ENCODE measurements at places on chromosomes 12 and 14.

DNA sequence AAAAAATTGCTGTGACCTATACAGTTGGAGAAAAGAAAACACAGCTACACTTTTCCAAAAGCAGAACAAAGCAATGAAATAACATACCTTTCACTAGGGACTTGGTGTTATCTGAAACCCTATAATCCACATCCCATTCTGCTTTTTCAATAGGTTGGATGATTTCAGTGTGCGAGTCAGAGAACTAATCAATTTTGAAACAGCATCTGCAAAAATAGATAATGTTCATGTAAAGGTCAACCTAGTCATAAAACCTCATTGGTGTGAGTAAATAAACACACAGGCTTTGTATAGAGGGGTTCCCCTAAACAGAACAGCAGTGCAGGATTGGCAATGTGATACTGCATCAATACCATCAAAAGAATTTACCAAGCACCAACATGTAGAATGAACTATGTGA is 173.0 kb upstream of the G2E3 start:
- no peak for DNase-seq

DNA sequence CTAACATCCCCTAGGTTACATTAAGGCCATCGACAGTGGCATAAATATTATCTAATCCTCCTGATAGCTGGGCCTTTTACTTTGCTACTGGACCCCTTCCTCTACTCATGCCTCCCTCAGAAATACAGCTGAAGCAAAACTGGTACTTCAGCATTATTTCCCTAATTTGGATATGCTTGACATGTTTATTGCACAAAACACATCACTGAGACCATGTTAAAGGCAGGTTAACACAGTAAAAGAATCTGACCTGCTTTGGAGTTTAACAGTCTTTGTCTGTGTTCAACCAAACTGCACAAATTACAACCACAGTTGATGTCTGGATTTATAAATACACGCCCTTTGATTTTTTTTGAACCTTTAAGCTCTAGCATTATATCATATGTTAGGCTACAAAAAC is 156.6 kb downstream of the FOXA1 start:
- DNase-seq: no peak

GRCh38 chr12:68374307-68374982 is 42.3 kb upstream of the MDM1 start:
- DNase-seq: no peak

DNA sequence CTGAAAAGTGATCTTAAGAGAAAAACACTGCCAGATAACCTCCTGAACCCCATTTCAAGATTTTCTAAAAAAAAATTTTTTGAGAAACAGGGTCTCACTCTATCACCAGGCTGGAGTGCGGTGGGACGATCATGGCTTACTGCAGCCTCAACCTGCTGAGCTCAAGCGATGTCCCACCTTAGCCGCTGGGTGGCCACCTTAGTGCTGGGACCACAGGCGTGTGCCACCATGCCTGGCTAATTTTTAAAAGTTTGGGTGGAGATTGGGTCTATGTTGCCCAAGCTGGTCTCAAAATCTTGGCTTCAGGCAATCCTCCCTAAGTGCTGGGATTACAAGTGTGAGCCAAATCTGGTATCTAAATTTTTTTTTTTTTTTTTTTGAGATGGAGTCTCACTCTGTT is 3.4 kb downstream of the PNMA1 start:
- DNase-seq: no peak

- DNase-seq: no peak
Observed at GRCh38 chr12:127619869-127620734, 646.9 kb upstream of the TMEM132C start.

GRCh38 chr12:538731-539539 is 79.2 kb downstream of the B4GALNT3 start:
- DNase-seq: peak; percentile 91

DNA sequence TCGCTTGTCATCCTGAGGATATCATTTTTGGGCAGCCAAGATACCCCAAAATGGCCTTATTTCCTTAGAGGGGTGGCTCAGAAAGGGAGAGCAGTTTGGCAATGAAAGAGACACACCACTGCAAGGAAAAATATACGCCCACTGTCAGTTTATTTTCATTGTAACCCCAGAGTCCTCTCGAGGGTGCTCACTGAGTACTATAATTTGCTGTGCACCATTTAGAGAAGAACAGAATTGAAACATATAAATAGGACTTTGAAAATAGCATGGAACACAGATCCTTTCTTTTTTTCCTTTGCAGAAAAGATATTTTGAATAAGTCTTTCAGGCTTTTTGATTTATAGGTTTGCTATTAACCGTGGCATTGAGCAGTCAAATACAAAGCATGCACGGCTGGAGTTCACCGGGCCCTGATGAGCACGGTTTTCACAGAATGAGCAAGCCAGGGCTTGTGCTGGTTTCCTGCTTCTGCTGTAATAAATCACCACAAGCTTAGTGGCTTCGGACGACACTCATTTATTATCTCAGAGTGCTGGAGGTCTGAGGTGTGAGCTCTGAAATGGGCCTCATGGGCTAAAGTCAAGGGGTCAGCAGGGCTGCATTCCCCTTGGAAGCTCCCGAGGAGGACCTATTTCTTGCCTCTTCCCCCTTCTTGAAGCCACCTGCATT is 152.3 kb downstream of the ZNF664 start:
- DNase-seq: no peak

GRCh38 chr12:132190012-132190755 is 45.9 kb downstream of the NOC4L start:
- DNase-seq: peak; percentile 87

DNA sequence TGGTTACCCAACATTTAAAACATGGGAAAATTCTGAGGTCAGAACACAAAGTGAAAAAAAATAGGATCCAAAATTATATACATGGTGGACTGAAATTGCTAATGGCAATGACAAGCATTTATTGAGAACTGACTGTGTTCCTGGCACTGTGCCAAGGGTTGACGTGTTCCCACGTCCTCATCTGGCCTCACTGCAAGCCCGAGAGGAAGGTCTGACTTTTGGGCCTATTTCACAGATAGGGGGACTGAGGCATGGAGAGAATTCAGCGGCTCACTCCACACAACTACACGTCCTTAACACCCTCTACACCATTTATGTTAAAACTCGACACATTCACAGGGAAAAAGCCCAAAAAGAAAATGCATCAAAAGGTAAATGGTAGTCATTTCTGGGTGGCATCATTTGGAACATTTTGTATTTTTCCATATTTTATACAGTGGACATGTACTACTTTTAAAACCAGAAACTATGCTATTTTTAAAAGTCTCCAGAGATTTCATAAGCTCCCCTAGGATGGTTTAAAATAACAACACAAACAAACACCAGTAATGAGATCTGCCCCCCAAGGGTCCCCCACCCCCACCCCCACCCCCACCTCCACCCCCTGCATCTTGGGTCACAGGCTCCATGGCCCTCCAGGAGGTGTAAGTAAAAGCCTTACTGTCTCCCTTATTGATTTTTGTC is 27.7 kb downstream of the CLMN start:
- DNase-seq: peak; percentile 79

DNA sequence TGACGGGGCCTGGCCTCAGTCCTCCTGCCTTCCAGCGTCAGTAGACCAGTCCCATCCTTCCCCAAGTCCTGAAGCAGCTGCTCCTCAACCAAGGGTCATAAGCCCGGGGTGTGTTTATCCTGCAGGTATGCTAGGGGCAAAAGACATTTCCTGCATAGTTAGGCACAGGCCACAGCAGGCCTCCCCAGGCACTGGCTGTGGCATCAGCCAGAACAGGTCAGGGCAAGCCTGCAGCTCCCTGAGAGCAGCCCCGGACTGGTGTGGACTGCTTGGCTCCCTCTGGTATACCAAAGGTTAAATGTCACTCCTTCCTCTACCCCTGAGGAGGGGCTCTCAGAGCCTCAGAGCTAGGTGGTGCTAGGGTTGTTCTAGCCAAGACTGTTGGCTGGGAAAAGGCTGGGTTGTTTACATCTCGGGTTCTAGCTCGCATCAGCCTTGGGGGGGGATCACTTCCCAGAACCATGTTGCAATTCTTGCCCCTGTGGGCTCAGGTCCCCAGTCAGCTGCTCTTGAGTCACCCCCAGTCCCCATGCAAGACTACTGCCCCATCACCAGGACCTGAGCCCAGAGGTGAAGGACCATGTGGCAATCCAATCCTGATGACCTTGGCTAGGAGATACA is 2.9 kb downstream of the MMP14 start:
- DNase-seq: peak; percentile 90

- no peak for DNase-seq
Observed at GRCh38 chr14:68273413-68273812, 453.8 kb downstream of the RAD51B start.

DNA sequence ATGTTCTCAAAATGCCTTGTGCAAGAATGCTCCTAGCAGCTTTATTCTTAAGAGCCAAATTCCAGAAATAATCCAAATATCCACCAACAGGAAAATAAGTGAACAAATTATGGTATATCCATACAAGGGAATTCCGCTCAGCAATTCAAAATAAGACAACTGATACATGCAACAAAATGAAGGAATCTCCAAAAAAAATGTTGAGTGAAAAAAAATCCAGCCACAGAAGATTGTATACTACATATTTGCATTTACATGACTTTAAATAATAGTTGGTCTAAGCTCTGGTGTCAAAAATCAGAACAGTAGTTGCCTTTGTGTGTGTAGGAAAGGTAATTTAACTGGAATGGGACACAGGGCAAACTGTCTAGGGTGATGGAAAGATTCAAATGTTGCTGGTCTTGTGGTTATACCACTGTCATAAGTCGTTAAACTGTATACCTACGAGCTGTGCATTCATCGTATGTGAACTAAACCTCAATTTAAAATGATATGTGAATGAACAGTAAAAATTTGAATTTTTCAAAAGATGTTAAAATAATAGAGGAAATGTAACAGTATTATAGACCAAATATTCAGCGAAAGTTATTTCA is 3.2 kb downstream of the CD69 start:
- DNase-seq: peak; percentile 13

GRCh38 chr14:51131516-51131915 is 36.6 kb upstream of the TRIM9 start:
- DNase-seq: no peak

- peak; percentile 88 for DNase-seq
Observed at GRCh38 chr12:116406529-116406928, 129.0 kb upstream of the MED13L start.

DNA sequence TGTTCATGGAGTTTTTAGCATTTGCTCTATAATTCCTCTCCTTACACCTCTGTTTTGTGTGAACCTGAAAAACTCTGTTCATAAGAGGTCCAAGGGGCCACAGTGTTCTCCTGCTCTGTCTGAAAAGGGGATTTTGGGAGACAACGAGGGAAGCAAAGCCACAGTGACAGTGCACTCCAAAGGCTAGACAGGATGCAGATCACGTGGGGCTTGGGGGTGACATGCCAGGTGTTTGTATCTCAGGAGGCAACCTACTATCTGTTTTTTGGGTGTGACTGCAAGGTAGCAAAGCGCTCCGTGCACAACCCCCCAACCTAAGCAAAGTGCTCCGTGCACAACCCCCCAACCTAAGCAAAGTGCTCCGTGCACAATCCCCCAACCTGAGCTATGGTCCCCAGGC is 5.1 kb upstream of the CHD4 start:
- no peak for DNase-seq

GRCh38 chr14:101535232-101535631 is 26.1 kb upstream of the DIO3 start:
- no peak for DNase-seq

GRCh38 chr12:18595412-18595811 is 142.4 kb downstream of the PLCZ1 start:
- DNase-seq: no peak

DNA sequence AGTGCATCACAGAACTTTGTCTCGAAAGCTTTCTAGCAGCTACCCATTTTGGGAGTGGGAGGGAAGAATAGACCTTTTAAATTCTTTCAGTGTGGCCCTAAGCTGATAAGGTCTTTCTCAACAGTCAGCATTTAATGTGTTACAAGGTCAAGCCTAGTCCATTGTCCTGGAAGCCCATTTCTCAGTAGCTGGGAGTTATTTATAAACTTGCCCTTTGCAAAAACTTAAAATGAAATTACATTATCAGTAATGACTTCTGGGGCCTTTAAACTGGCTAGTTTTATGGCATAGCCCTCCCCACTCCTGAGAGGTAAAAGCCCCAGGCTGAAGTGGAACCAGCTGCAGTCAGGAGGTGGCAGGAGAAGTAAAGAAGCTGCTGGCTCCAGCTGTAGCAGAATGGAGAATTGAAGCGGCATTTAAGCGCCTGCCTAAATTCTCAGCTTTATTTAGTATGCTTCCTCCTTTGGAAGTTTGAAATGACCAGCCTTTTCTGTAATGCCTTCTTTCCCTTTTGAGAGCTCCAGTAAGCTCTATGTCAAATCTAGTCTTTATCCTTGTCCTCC is 12.4 kb downstream of the COPZ1 start:
- no peak for DNase-seq

- no peak for DNase-seq
Observed at GRCh38 chr14:102138961-102139285, 774 bp upstream of the WDR20 start.

- DNase-seq: no peak
Observed at GRCh38 chr12:76711241-76711640, 52.7 kb upstream of the ZDHHC17 start.

GRCh38 chr14:60563113-60563512 is 54.2 kb downstream of the SIX6 start:
- no peak for DNase-seq

GRCh38 chr12:46110928-46111699 is 120.7 kb upstream of the SCAF11 start:
- DNase-seq: no peak

- DNase-seq: no peak
Observed at GRCh38 chr12:123815968-123816367, 53.9 kb downstream of the DNAH10 start.

DNA sequence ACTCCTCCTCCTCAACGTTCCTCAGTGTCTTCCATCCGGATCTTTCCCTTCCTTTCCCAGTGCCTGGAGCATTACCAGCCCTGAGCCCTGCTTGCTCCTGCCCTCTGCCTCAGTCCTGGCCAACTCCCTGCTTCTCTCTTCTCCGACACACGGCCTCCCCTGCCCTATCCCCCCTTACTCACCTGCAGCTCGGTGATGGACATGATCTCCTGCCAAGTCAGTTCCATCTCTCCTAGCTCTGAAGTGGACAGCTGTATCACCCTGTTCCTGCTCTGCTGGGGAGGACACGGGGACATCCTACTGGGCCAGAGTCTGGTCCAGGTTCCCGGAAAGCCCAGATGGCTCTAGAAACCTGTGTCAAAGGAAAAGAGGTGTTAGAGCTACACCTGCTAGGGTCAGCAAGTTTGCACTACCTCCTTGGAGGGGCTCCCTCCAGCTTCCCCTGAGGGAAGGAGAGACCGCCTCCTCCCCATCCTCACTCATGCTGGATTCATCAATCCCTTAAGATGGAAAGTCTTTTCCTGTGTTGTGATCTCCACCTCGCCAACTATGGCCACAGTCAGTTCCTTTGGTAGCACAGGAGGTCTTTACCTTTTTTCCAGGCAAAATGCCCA is 5.8 kb downstream of the NFE2 start:
- DNase-seq: peak; percentile 46

DNA sequence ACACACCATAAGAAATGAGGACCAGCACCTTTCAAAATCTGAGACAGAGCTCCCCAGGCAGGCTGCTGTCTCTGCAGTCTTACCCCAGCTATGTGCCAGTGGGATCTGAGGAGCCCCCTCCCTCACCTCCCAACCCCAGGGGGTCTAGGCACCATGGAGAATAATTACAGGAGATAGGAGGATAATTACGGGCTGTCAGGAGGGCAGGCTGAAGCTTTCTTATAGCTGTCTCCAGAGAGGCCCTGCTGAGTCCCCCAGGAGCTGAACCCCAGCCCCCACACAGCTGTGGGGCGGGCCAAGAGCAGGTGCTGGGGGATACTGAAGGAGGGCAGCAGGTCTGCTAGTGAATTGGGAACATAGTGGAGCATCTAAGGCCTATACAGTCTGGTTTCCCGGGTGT is 6.8 kb downstream of the CPNE6 start:
- no peak for DNase-seq

- peak; percentile 23 for DNase-seq
Observed at GRCh38 chr12:6026998-6027397, 81.9 kb upstream of the ANO2 start.

GRCh38 chr12:125092872-125093680 is 27.8 kb downstream of the AACS start:
- DNase-seq: peak; percentile 95

All from osteoblast (primary cell).